ENCODE measurements at places on chromosomes 6 and 20.
A peak's percentile ranks its signal among the peaks of the same experiment; 100 is the strongest.

GRCh38 chr6:43180985-43181384 is 1.0 kb upstream of the CUL9 start:
- DNase-seq = no peak

DNA sequence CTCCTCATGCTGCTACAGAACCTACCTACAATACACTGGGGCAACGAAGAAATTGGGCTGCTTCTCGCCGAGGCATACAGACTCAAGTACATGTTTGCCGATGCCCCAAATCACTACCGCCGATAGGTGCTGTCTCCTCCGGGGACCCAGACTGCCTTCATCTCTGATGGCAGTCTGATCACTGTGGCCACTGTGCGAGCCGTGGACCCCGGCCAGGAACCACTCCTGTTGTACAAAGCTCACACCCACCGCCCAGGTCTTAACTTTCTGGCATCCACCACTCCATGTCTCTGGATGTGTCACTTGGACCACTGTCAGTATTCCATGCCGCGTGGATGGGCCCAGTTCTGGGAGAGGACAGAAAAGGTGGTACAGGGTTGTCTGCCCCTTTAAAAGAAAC is 22.7 kb upstream of the RNF8 start:
- no peak for DNase-seq

GRCh38 chr20:62605236-62605943 is 36.9 kb upstream of the SLCO4A1 start:
- DNase-seq = no peak

- DNase-seq = peak; percentile 87
These were observed 1.6 kb upstream of the ATXN1 start for GRCh38 chr6:16762550-16763477.

DNA sequence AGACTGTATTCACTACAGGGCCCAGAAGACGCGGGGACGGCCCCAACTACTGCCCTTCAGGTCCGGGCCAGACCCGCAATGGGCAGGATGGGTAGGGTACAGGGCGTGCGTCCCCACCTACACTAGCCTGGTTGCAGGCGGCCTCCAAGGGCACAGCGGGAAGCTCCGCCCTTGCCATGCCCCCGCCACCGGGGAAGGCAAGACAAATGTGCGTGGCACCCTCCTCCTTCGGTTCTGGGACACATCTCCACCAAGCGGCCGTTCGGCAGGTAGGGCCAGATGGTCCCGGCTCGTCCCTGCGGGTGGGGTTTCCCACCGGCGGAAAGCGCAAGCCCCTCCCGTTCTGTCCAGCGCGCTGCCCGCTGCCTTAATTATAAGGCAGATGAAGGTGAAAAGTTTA is 5.6 kb downstream of the NXT1 start:
- DNase-seq = no peak

GRCh38 chr6:54098450-54099044 is 12.7 kb upstream of the MLIP start:
- no peak for DNase-seq

GRCh38 chr20:1810572-1810925 is 84.7 kb upstream of the SIRPA start:
- DNase-seq = no peak

- peak; percentile 63 for DNase-seq
These were observed 611 bp downstream of the CNPY3 start for GRCh38 chr6:42929821-42930360.

DNA sequence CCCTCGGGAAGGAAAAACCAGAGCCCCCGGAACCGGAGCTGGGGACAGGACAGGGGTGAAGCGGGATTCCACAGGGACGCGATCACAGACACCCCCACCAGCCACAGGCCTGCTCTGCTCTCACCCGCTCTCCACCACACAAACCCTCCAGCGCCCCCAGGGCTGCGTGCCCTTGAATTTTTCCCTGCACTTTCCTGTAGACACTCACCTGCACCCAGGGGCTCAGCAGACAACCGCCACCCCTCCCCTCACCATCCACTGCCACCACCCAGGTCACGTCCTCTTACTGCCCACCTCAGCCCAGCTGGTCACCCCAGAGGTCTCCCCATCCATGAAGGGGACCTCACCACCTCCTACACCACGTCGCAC is 631 bp downstream of the ULBP2 start:
- no peak for DNase-seq

DNA sequence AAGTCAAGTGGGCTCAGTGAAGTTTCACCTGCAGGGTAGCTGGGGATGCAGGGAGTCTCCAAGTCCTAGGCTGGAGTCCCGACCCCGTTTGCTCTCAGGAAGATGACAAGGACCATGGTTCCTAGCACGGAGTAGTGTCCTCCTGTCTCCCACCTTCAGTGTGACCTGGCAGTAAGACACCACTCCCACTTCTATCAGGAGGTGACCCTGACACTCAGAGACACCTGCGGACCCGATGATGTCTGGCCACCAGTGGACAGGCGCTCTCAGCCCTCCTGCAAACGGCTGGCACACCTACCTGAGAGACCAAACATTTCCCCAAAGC is 1.1 kb downstream of the SOD2 start:
- no peak for DNase-seq

- no peak for DNase-seq
These were observed 161.6 kb downstream of the AIG1 start for GRCh38 chr6:143222310-143222709.

GRCh38 chr6:108850669-108851465 is 2.6 kb downstream of the ARMC2 start:
- DNase-seq = no peak

DNA sequence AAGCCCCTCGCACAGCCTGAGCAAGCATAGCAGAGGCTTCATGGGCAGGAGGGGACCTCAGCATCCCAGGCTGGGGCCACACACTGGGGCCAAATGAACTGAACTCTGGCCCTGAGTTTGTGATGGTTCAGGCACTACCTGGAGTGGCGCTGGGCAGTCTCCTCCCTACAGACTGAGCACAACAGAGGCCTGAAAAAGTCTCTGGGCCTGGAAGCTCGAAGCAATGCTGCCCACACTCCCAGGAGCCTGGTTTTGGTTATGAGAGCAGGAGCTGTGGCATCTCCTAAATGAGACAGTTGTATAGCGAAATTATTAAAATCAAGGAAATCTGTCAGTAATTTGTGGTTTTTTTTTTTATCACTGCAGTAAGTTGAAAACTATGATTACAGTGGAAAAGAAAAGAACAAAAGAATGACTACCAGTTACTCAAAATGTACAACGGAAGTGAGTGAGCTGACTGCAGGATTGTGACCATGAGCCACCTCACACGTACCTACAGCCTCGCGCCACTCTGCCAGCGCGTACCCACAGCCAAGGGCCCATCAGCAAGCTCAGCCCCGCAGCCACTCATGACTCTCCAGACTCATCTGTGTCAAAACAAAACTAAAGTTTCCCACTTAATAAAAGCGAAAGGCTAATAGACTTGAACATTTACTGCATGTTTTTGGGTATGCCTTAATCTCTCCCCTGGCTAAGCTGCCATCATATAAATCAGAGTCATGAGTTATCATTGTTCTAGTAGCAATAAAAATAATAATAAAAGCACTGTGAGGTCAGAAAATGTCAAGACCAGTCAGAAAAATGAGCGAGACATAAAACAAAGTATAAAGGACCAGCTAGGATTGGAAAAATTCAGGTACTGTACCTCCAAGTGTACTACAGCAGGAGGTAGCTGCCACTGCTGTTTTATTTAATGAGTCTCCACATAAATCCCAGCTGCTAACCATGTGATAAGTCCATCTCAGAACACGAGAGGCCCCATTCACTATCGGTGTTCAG is 177.0 kb downstream of the FOXC1 start:
- DNase-seq = no peak

DNA sequence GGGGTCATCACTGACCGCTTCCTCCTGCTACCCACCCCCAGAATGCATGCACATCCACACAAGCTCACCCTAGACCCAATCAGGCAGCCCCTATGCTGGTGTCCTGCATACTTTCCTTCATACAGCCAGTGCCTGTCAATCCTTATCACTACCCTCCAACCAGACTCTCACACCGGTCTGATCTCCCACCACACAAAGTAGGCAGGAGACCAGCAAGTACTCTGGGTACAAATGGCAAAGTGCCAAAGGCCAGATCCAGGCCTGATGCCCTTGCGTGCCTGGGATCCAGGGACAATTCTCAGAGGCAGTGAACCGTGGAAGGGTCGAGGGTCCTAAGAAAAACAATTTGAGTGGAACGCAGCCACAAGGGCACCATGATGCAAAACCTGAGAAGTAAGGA is 114.2 kb downstream of the HIVEP2 start:
- no peak for DNase-seq

DNA sequence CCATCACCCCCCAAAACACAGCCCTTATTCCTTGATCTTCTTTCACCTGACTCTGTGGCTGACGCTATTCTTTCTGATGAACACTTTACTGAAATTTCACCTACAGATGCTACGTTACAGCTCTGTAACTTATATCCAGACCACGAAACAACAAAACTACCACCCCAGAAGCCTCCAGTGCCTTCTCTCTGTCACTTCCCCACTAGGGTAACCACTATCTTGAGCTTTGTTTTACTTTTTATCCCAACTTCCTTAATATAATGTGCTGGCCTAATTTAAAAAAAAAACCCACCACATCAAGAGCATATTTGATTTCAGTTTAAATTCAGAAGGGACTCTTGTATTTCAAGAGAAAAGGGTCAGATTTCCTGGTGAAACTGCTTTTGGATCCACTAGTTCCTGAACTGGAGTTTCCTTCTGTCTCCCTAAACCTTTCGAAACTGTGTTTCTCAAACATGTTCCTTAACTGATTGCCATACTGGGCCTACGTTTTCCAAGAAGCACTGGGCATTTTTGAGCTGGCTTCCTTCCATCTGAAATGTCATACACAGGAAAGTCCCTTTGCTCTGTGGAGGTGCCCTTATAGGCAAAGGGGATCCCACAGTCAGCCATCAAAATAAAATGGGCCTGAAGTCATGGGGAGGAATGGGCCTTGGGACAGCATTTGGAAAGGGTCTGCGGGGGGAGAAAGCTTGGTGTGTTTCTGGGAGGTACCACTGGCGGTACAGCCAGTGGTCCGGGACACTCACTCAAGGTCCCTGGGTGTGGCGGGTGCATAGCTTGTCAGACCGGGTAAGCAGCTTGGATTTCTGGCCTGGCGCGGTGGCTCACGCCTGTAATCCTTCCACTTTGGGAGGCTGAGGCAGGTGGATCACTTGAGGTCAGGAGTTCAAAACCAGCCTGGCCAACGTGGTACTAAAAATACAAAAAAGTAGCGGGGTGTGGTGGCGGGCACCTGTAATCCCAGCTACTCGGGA is 25.8 kb upstream of the RTF2 start:
- DNase-seq = no peak

GRCh38 chr20:438571-439469 is 23.5 kb downstream of the TBC1D20 start:
- no peak for DNase-seq

DNA sequence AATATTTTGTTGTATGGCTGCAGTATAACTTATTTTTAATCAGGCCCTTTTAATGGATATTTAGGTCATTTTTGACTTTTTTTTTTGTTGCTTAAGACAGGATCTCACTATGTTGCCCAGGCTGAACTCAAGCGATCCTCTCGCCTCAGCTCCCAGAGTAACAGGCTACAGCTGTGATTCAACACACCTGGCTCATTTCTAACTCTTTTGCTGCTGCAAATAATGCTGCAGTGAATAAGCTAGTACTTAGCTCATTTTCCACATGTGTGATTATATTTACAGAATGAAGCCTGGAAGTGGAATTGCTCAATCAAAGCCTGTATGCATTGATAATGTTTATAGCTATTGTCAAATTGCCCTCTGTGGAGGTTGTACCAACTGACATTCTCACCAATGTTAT is 1.1 kb downstream of the GTSF1L start:
- no peak for DNase-seq
